Activated naive CD8-positive, alpha-beta T cell treated with anti-CD3 and anti-CD28 coated beads for 36 hours (primary cell): ENCODE measurements at places on chromosomes 12 and 14. TPM values are rescaled to one million over a fixed set of nuclear protein-coding genes. Genes with fewer than 3 reads are reported as not detected.

Gene TMEM30B
- 2.0 TPM for total RNA-seq

DNA sequence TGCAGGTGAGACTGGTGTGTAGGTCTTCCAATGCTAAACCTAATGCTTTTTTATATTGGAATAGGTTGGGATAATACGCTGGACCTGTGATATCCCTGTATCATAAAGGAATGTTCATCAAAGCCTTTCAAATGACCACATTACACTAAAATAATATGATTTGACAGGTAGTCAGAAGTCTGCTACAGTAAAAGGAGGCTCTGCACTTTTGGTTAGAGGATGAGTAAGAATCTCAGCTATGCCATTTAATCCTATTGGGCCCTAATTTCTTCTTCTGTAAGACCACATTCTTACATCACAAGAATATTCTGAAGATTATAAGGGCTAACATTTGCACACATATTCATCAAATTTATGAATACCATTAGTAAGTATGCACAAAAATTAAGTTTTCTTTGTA lies 250.5 kb upstream of the FLRT2 start:
- H3K4me1 ChIP-seq: no peaks in the 10 kb centered on the region
- no peak overlapping the region for H3K4me3 ChIP-seq
- no peak for DNase-seq
- H3K27ac ChIP-seq: no peak overlapping the region
- no peaks in the 10 kb centered on the region for H3K27me3 ChIP-seq

DNA sequence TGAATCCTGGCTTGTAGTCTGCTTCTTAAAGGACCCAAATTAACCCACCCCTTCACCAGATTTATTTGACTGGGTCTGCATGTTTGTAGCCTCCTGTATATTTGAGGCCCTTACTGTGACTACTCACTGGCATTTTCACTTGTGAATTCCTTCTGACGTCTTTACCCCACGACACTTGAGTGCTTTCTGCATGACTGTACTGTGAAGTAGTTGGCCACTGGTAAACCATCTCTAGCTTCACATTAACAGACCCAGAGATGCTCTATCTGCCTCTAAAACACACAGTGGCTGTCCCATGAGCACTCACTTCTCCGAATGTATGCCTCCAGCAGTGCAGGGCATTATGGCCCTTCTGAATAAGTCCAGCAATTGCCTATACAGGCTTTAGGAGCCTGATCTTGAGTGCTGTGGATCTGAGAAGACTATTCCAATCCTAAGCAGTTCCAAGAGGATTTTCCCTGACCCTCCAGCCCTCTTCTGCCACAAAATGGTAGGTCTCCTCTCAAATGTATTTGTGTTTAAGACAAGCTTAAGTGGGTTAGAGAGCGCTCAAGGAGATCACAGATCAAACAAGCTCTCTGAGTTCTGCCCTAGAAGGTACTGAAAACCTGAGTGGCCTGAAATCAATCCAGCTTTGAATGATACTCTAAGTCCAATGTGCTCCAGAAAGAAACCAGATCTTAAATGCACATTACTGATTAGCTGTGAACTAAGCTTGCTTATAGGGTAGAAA lies 534.7 kb downstream of the RPS29 start:
- H3K27me3 ChIP-seq: no peaks in the 10 kb centered on the region
- H3K4me1 ChIP-seq: no peaks in the 10 kb centered on the region
- no peak overlapping the region for H3K4me3 ChIP-seq
- DNase-seq: no peak

GRCh38 chr12:131260954-131261353 lies 307.2 kb downstream of the ADGRD1 start:
- H3K36me3 ChIP-seq: no peaks in the 10 kb centered on the region
- no peak for DNase-seq
- H3K4me1 ChIP-seq: no peaks in the 10 kb centered on the region

DNA sequence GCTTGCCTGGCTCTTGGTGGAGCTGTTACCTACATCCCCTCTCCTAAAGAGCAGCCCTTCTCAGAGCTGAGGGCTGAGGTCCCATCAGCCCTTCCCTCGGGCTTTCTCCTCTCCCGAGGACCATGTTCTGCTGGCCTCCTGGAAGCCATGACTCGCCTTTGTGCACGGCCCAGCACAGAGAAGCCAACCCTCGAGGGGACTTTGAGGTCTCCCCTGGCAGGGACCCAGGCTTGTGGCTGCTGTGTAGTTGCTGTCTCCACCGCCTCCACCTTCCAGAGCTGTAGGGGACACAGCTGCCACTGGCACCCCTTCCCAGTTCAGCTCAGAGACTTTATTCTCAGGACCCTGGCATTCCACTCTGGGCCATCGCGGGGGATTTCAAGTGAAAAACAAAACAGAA lies 22.9 kb upstream of the CCND2 start:
- no peak overlapping the region for H3K27ac ChIP-seq
- H3K4me3 ChIP-seq: peak overlapping the region; percentile 20
- H3K4me1 ChIP-seq: peaks cover 12% of the 10 kb centered on the region
- peaks cover 2% of the 10 kb centered on the region for H3K36me3 ChIP-seq
- H3K27me3 ChIP-seq: peaks cover 8% of the 10 kb centered on the region
- peak; percentile 9 for DNase-seq

GRCh38 chr14:35073486-35073885 lies 27.4 kb downstream of the FAM177A1 start:
- H3K4me1 ChIP-seq: no peaks in the 10 kb centered on the region
- H3K36me3 ChIP-seq: peaks cover 9% of the 10 kb centered on the region
- DNase-seq: no peak
- H3K27ac ChIP-seq: no peak overlapping the region
- H3K27me3 ChIP-seq: no peaks in the 10 kb centered on the region
